ENCODE measurements at places on chromosomes 2 and 18. TPM values are rescaled to one million over a fixed set of nuclear protein-coding genes. Genes with fewer than 3 reads are reported as not detected.

CTAGE1 gene
- not detected for total RNA-seq

SERPINB8 gene
- 0.93 TPM for total RNA-seq

FAP gene
- total RNA-seq, result 89.1 TPM

DNA sequence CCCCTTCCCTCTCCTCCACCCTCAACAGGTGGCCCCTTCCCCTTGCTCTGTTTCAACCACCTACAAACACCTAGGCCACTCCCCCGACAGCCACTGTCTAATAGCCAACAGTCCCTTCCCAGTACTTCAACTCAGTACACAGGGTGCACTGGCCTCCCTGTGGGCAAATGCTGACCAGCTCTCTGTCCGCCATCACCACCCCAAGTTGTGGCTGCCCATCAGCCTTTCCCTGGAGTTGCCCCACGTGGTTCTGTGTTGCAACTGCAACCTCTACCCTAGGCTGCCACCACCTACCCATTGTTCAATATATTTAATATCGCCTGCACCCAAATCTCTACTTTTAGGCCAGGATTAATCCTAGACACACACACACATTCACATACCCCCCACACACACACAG, 173.5 kb downstream of the MREG start:
- H3K27me3 ChIP-seq, result no peaks in the 10 kb centered on the region
- DNase-seq, result no peak
- H3K36me3 ChIP-seq, result no peaks in the 10 kb centered on the region
- H3K4me1 ChIP-seq, result peaks cover 8% of the 10 kb centered on the region
- H3K4me3 ChIP-seq, result no peak overlapping the region
- no peak overlapping the region for H3K27ac ChIP-seq

DNA sequence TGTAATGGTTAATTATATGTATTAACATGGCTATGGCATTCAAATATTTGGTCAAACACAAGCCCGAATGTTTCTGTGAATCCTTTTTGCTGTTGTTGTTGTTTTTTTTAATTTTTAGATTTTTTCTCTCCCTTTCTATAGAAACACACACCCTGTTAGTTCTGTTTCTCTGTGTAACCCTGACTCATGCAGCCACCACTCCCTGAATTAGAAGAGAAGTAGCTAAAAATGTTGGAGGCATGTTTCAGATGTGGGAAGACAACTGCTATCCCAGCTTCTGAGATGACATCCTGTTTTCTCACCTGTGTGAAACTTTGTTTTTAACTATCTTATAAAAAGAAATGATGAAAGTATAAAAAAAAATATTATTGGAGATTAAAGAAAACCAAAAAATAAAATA, 219.6 kb upstream of the RGPD4 start:
- H3K4me3 ChIP-seq, result no peak overlapping the region
- no peaks in the 10 kb centered on the region for H3K27me3 ChIP-seq
- no peak overlapping the region for H3K27ac ChIP-seq
- H3K36me3 ChIP-seq, result no peaks in the 10 kb centered on the region
- no peaks in the 10 kb centered on the region for H3K4me1 ChIP-seq

DNA sequence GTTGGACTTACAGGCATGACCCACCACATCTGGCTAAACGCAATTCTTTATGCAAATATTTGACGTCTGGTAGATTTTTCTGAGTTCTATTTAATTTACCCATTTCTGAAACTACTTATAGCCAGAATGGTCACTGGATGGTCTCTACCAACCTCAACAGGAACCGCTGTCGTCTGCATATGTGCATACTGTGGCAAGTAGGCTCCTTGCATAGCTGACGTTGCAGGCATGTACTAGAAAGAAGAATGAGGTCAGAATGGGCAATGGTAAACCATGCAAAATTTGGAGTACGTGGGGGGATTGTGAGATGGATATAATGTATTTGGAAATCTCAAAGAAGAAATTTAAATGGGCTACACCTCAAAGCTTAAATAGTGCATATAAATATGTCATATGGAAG, 77.1 kb upstream of the ITGB6 start:
- peaks cover 31% of the 10 kb centered on the region for H3K36me3 ChIP-seq
- H3K4me1 ChIP-seq, result no peaks in the 10 kb centered on the region
- H3K4me3 ChIP-seq, result no peak overlapping the region
- DNase-seq, result no peak
- H3K27me3 ChIP-seq, result no peaks in the 10 kb centered on the region
